Stimulated activated CD4-positive, alpha-beta T cell treated with anti-CD3 and anti-CD28 coated beads, Interleukin-4, amount 100 ng/mL, for 1 hour (primary cell): ENCODE measurements at places on chromosomes 2 and 18.

DNA sequence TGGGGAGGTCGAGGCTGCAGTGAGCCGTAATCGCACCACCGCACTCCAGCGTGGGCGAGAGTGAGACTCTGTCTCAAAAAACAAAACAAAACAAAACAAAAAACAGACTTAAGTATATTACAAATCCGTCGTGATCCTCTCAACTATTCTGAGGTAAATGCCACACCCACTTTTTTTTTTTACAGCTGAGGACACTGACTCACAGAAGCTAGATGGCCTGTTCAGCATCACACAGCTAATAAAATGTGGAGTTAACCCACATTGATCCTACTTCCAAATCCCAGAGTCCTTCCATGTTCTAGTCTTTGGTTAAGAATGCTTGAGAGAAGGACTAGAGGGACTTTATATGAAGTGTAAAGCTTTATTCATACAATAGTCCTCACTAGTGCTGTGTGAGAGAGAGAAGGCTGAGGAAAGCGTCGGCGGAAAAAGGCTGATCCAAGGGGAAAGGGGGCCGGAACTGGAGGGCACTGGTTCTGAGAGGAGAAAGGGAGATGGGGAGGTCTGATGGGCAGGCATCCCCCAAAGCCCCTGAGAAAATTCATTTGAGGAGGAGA, 627 bp downstream of the RNF25 start:
- no peak for DNase-seq

DNA sequence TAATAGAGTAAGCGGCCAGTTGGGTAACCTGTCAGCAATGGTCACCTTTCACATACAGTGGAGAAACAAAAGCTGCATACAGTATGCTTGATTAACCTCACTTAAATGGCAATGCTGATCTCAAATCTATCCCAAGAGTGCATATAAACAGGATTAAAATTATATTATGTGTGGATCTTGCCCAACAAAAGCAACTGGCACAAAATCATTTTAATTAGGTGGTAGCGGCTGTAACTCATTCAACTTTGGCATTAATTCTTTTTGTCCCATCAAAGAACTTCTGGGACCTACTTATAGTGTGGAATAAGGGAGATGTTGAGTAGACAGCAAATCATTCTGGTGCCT, 167.8 kb upstream of the VRK2 start:
- DNase-seq, result no peak

GRCh38 chr2:32003791-32004190, 7.0 kb downstream of the MEMO1 start:
- DNase-seq, result no peak

- DNase-seq, result no peak
Measured at GRCh38 chr2:192072778-192073177, 122.0 kb downstream of the TMEFF2 start.

- DNase-seq, result no peak
Measured at GRCh38 chr2:104583811-104584210, 270.1 kb upstream of the POU3F3 start.

DNA sequence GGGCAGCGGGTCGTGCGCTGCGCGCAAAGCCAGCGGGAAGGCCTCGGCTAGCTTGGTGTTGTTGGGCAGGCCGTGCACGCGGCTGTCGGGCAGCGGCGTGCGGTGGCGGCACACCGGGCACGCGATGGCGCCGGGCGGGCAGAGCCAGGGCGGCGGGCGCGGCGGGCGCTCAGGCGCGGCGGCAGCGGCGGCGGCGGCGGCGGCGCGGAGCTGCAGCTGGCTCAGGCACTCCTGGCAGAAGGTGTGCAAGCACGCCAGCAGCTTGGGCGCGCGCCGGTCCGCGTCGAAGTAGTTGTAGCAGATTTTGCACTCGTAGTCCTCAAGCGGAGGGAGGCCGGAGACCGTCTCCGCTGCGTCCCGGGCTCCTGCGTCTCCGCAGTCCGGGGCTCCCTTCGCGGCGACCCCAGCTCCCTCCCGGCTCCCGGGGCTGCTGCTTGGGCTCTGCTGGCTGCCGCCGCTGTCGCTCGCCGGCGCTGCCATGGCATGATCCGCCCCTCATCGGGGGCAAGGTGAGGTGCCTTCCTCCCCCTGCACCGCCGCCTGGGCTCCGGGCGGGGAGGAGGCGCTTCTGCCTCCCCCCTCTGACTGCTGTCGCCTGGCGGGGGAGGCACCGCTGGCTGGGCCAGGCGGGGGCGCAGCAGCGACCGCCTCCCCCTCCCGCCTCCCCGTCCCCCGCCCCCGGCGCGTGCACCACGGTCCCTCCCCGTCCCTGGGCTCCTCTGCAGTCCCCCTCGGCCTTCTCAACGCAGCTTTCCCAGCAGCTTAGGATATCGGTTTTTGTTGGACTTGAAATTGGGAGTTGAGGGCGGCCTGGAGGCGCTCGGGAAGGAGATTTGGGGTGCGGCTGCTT, 21.0 kb upstream of the PAX3 start:
- DNase-seq, result no peak

DNA sequence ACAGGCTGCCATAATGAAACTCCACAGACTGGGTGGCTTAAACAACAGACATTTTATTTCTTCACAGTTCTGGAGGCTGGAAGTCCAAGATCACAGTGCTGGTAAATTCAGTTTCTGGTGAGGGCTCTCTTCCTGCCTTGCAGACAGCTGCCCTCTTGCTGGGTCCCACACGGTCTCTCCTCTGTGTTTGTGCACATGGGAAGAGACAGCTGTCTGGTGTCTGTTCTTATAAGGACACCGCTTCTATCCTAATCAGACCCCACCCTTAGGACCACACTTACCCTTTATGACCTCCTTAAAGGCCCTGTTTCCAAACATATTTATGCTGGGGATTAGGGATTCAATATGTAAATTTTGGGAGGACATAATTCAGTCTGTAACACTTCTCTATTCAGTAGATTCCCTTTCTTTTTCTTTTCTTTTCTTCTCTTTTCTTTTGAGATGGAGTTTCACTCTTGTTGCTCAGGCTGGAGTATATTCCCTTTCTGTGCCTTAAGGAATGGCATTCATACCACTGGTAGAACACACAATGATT, 18.9 kb downstream of the CTIF start:
- DNase-seq, result no peak

GRCh38 chr2:46430992-46431391, 48.4 kb upstream of the TMEM247 start:
- DNase-seq, result no peak

GRCh38 chr2:95345563-95346230, 48.5 kb downstream of the KCNIP3 start:
- peak; percentile 69 for DNase-seq

DNA sequence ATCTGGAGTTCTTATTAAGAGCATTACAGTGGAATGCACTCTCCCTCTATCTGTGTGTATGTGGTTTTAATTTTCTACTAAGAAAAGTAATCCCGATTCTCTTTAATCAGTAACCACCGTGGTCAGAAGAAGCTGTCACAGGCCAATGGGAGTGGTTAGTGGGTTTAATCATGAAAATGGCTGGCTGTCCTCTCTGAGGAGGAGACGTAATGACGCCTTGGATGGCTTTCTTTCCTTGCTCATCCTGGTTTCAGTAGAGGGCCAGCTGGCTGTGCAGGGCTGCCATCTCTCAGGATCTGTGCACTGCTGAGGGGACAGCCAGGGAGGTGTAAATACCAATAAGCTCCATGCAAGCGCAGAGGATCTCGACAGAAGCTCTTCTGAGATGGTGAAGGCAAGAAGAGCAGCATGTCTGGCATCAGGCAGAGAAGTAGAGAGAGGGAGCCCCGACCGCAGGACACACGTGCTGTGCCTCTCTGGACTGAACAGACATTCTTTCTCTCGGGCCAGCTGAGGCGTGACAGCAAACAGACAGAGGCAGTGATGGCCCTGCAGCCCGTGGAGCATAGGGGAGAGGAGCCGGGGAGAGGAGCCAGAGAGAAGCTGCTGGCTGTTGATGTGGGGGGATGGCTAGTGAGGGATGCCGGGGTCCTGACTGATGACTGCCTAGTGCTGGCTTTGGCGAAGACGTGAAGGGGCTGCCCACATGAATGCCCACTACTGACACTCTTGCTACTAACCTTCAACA, 65.1 kb upstream of the DAPL1 start:
- no peak for DNase-seq

- no peak for DNase-seq
Measured at GRCh38 chr18:11516751-11517503, 92.5 kb upstream of the SLC35G4 start.

- no peak for DNase-seq
Measured at GRCh38 chr2:239300242-239300641, 100.6 kb downstream of the HDAC4 start.
